ENCODE measurements at places on chromosomes 2 and 18.

DNA sequence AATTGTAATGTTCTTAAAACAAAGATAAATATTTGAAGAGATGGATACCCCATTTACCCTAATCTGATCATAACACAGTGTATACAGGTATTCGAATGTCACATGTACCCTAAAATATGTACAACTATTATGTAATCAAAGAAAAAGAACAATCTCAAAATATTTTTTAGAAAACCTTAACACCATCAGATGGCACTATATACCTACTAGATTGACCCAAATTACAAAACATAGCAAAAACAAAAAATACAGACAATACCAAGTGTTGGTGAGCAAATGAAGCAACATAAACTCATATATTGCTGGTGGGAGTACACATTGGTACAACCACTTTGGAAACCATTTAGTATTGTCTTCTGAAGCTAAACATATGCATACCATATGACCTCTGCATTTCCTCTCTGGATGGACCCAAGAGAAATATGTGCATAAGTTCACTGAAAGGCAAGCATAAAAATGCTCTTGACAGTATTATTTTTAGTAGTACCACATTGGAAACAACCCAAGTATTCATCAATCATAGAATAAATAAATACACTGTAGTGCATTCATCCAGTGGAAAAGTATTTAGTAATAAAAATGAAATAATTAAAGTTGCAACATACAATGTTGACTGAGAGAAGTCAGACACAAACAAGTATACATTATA lies 55.8 kb downstream of the GDF7 start:
- DNase-seq = no peak

DNA sequence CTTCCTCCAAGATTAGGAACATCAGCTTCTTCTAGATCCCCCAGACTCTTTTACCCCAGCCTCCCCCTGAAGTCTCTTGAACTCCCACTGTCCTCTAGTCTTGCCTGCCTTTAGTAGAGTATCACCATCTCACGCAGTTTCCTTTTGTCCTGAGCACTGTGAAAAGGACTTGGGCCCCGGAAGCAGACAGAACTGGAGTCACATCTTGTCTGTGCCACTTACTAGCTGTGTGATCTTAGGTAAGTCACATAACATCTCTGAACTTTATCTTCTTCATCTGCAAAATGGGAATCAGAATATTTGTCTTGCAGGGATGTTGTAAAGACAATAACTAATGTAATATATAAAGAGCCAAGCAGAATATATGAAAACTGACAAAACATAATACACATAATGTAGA lies 8.4 kb upstream of the TRABD2A start:
- no peak for DNase-seq

DNA sequence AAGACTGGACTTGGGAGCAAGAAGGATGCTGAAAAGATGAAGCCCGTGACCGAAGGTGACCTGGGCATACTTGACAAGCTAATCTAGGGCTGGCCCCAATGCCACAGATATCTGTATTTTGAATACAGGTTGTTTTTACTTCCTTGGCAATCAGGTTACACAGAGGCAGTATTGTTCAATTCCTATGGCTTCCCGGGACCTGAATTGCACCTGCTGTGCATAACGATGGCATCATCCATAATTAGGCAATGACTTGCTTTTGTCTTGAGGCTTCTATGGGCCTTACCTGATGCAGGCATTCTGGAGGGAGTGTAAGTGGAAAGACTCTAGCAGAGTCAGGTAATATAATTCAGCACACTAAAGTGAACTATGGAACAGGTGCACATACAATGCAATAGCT lies 60.6 kb upstream of the CUL3 start:
- no peak for DNase-seq

GRCh38 chr18:3799515-3799914 lies 349.5 kb downstream of the TGIF1 start:
- no peak for DNase-seq

DNA sequence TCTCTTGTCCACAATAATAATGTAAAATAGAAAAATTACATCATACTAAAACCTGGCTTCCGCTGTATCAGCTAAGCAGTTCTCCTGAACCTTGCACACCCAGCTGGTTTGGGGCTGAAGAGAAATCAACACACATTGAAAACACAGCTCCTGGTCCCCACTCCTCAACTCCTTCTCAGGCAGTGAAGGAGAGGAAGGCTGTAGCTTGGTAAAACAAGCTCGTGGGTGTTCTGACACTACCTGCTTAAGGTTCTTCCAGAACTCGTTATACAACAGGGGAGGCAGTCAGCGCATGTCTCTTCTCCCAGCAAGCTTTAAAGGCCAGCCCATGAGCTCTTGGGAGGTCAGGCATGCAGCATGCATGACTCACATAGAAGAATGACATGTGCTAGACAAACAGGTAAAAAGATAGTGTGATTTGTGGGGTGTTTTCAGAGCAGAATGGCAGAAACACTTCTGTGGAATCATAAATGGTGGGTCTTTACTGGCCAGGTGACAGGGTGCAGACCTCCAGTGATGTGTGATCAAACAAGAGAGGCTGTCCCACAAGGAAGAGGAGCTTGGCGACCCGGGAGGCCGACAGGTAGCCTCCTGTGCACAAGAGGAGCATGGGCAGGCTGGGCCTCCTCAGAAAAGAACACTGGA lies 69.1 kb downstream of the UXS1 start:
- no peak for DNase-seq

- DNase-seq = no peak
These were observed 25.9 kb downstream of the THADA start for GRCh38 chr2:43569921-43570320.

DNA sequence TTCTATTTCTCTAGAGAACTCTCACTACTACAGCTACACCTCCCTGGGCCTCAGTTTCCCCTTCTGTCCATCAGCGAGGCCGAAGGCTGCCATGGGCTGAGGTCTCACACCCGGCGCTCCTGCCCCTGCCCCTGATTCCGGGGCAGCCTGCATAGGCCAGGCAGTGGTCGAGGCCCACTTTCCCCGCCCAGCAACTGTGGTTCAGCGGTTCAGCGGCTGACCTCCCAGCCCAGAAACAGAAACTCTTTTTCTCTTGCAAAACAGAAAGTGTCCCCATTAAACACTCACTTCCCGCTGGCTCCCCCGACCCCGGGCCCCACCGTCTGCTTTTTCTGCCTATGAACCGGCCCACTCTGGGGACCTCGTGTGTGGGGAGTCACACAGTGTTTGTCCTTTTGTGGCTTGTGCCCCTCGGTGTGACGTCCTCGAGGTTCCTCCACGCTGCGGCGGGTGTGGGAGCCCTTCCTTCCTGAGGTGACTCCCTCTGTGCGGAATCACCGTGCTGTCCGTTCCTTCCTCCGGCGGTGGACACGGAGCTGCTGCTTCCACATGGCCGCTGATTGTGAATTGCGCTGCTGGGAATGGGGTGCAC lies 16.0 kb downstream of the PDCD1 start:
- no peak for DNase-seq

- DNase-seq = no peak
These were observed 81.2 kb downstream of the SH3YL1 start for GRCh38 chr2:182509-183122.
